GM23338 (cell line): ENCODE measurements at places on chromosomes 11 and 22. TPM values are rescaled to one million over a fixed set of nuclear protein-coding genes. Genes with fewer than 3 reads are reported as not detected.

DNA sequence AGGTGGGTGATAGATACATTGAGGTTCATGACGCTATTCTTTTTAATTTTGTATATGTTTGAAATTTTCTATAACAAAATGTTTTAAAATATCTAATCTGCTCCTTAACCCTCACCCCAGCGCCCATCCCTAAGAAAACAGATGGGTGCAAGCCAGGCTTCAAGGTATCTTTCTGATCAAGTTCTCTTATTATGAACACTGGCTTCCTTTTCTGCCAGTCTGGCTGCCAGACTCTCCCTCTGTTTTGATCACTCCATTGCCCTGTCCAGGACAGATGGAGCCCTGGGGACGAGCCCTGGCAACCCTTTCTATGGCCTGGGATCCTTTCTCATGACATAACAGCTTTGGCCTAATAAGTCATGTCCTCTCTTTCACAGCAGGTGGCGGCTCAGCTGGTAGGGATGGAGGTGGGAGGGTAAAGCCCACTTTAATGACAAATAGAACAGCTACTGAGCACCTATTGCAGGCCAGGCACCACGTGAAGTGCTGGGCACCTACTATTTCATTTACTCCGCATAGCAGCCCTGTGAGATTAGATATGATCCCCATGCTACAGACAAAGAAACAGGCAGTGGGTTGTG, 38.4 kb downstream of the DRD2 start:
- no peaks in the 10 kb centered on the region for H3K27me3 ChIP-seq
- H3K4me3 ChIP-seq: no peak overlapping the region
- peaks cover 8% of the 10 kb centered on the region; the same call in 1 of the 2 replicates for H3K4me1 ChIP-seq
- no peak overlapping the region for H3K27ac ChIP-seq
- no peak for DNase-seq

- H3K27ac ChIP-seq: no peak overlapping the region
- no peaks in the 10 kb centered on the region for H3K27me3 ChIP-seq
- no peak for DNase-seq
- no peaks in the 10 kb centered on the region for H3K4me1 ChIP-seq
- no peaks in the 10 kb centered on the region for H3K36me3 ChIP-seq
- no peak overlapping the region for H3K4me3 ChIP-seq
Measured at GRCh38 chr11:111259896-111260295, 14.4 kb downstream of the POU2AF2 start.

DNA sequence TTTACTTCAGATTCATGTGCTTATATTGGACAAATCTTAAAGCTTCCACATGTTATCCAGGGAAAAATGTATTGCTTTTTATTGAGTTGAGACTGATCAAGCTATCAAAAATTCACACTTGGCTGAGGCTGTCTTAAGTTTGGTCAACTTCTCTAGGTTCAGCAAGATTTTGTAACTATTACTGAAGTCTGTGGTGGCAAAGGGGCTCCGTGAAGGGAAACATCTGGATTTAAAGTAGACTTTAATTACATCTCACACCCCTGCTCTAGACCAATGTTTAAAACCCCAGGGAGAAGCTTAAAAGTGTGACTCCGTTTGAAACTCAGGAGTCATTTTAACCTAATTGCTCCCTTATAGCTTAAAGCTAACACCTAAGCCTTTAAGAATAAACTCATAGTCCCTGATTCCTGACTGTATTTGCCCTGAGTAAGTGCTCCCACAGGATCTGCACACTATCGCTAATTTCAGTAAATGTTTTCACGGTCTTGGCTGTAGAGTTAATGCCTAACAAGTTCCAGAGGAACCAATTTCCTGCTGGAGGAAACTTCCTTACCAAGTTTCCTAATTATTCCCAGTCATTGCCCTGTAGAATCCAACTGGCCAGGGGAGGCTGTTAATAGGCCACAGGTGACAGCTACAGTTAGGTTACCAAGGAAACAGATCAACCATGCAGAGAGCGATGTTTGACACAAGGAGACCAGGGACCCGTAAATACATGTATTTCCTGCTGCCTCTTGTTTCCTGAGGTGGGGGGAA, 40.5 kb downstream of the OR10A6 start:
- H3K27ac ChIP-seq: no peak overlapping the region
- no peak overlapping the region for H3K4me3 ChIP-seq
- peaks cover 16% of the 10 kb centered on the region; the same call in 1 of the 2 replicates for H3K4me1 ChIP-seq
- no peak for DNase-seq
- H3K27me3 ChIP-seq: no peaks in the 10 kb centered on the region

The HMOX1 gene
- total RNA-seq: 19.3 and 22.6 TPM in 2 replicates

DNA sequence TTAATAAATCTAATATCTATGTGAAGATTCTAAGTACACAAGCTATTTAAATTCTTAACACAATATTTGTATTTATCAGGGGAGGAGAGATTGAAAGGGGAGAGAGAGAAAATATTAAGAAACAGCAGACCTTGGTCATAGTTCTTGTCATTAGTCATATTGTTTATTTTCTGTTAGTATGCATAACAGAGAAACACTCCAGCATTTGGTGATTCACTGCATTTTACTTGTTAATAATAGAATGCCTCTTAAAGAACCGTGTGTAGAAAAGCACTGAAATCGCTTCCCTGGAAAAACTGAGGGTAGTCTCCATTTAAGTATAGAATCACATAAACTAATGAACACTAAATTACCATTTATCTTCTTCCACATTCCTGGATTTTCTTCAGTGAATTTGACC, 122.7 kb upstream of the TRPC6 start:
- no peak overlapping the region for H3K27ac ChIP-seq
- no peaks in the 10 kb centered on the region for H3K36me3 ChIP-seq

GRCh38 chr22:38180841-38181452, 683 bp downstream of the PLA2G6 start:
- H3K27ac ChIP-seq: peak overlapping the region; percentile 94
- DNase-seq: peak; percentile 49
- peak overlapping the region; percentile 58 for H3K4me3 ChIP-seq
- no peaks in the 10 kb centered on the region for H3K36me3 ChIP-seq
- H3K27me3 ChIP-seq: no peaks in the 10 kb centered on the region
- H3K4me1 ChIP-seq: peaks cover 15% of the 10 kb centered on the region

DNA sequence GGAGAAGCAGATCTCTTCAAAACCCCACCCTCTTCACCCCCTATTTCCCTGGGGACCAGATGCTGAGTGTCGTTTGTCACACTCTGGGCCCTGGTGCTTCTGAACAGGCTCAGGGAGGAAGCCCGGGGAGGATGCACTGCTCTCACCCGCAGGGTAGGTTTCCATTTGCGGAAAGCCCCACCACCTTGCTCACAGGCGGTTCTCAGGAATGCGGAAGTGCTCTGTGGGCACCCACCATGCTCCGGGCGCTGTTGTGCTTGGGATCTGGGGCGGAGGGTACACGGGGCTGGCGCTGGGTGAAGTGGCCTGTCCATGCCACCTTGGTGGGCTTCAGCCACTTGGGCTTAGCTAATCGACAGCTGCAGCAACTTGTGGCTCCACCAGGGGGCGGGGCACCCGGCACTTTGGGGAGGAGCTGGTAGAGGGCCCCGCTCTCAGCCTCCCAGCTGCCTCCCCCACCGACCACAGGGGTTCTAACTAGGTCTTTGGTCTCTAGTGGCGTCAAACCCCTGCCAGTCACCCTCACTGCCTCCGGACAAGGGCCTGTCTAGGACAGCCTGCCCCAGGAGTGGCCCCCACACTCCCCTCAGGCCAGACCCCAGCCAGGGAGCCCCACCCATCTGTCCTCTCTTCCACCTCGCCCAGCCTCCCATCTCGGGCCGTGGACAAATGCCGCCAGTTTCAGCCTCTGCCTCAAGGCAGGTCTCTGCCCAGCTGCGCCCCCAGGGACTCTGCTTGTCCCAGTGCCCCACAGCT, 7.4 kb downstream of the NDUFV1 start:
- peaks cover 37% of the 10 kb centered on the region for H3K27me3 ChIP-seq
- H3K4me1 ChIP-seq: peaks cover 32% of the 10 kb centered on the region
- peak; percentile 87 for DNase-seq
- H3K36me3 ChIP-seq: no peaks in the 10 kb centered on the region
- peak overlapping the region; percentile 41 for H3K4me3 ChIP-seq

The RAB39A gene
- total RNA-seq: 26.3 and 32.5 TPM in 2 replicates

DNA sequence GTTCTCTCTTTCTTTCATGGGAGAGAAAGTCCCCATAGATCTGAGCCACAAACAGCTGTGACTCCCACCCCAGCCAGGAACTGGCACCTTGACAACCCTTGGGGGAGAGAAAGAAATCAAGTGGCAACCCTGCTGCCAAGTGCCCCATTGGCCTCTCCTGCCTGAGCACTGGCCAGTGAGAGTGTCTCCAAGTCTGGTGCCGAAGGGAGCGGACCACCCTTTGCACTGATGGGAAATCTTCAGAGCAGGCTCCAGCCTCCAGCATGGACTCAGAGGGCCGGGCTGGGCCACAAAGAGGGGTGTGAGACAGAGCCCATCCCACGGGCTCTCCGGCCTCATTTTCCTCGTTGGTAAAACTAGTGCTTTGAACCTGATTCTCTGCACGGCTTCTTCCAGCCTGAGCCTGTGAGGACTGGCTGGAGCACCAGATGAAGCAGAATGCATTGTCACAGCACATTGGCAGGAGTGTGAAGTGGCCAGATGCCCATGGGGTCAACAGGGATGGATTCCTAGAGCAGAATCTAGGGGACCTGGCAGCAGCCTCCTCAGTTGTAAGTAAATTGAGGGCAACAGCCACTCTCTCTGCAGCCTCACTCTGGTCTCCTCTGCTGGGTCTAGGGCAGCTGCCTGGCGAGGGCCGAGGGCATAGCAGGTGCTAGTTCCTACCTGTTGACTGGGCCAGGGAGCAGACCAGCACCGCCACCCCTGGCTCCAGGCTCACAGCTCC, 81.4 kb downstream of the TRIM29 start:
- DNase-seq: no peak
- no peaks in the 10 kb centered on the region for H3K27me3 ChIP-seq
- peaks cover 47% of the 10 kb centered on the region for H3K4me1 ChIP-seq
- H3K36me3 ChIP-seq: no peaks in the 10 kb centered on the region

DNA sequence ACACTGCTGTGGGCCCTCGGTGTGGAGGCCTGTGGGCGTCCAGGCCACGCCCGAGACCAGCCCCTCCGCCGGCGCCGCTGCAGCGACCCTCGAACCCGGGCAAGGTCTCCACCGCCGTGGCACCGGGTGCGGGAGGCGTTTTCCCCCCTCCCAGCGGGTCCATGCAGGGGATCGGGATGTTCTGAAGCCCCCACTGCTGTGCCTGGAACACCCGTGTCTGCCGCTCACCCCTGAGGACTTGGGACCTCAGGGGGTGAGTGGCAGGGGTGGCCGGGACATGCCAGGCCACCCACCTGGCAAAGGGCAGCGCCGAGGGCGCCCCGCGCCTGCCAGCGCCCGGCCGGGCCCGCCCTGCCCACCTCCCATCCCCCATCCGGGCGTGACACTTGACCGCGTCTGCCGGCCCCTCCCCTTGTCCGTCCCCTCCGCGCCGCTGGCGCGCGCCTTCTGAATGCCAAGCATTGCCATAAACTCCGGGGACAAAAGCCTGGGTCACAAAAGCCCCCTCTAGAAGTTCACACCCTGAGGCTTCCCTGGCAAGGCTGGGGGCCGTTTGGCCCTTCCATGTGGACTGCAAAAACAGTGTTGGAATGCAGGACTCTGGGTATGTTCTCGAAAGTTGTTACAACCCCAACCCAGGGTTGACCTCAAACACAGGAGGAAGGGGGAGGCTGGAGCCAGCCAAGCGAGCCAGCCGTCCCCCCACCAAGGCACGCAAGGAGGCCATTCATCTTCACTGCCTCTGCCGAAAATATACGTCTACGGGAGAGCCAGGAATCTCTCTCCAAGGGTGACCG, 819 bp upstream of the KCNQ1OT1 start:
- peaks cover 30% of the 10 kb centered on the region for H3K4me1 ChIP-seq
- H3K27ac ChIP-seq: no peak overlapping the region
- peaks cover 36% of the 10 kb centered on the region for H3K27me3 ChIP-seq
- peak overlapping the region; percentile 70; the same call in 1 of the 2 replicates for H3K4me3 ChIP-seq

- H3K27me3 ChIP-seq: no peaks in the 10 kb centered on the region
- DNase-seq: no peak
- no peak overlapping the region for H3K4me3 ChIP-seq
- no peak overlapping the region for H3K27ac ChIP-seq
- H3K36me3 ChIP-seq: no peaks in the 10 kb centered on the region
- no peaks in the 10 kb centered on the region for H3K4me1 ChIP-seq
Measured at GRCh38 chr11:88012456-88012855, 162.8 kb downstream of the RAB38 start.

The OR51B4 gene
- total RNA-seq: not detected in 2 replicates

The LPXN gene
- 0.56 and 2.3 TPM in 2 replicates for total RNA-seq

GRCh38 chr11:15342163-15342562, 227.4 kb downstream of the INSC start:
- H3K27ac ChIP-seq: no peak overlapping the region
- no peaks in the 10 kb centered on the region for H3K36me3 ChIP-seq
- peaks cover 9% of the 10 kb centered on the region for H3K4me1 ChIP-seq
- no peak overlapping the region for H3K4me3 ChIP-seq
- peak; percentile 2 for DNase-seq
- H3K27me3 ChIP-seq: no peaks in the 10 kb centered on the region

GRCh38 chr22:45491841-45492240, 10.8 kb upstream of the FBLN1 start:
- no peaks in the 10 kb centered on the region for H3K27me3 ChIP-seq
- no peak overlapping the region for H3K4me3 ChIP-seq
- DNase-seq: no peak
- H3K36me3 ChIP-seq: peaks cover 10% of the 10 kb centered on the region; the same call in 1 of the 2 replicates
- H3K27ac ChIP-seq: no peak overlapping the region

GRCh38 chr11:9493492-9493891, 32.7 kb downstream of the ZNF143 start:
- H3K4me3 ChIP-seq: no peak overlapping the region
- H3K36me3 ChIP-seq: peaks cover 48% of the 10 kb centered on the region
- no peak for DNase-seq

DNA sequence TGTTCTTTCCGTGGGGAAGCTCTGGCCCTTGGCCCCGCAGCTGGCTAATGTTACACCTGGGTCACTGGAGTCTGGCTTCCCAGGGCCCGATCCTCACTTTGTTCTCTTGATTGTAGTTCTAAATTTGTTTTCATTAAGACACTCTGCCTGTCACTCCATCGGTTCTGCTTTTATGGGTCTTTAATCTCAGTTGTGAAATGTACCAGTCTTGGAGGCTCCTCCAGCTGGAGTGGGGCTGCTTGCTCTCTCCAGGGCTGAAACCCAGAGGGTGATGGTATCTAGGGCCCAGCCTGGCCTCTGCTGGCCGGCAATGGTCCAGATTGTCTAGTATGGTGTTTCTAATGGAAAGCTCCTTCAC, 352.9 kb downstream of the TENM4 start:
- H3K4me1 ChIP-seq: peaks cover 8% of the 10 kb centered on the region; the same call in 1 of the 2 replicates
- H3K27me3 ChIP-seq: no peaks in the 10 kb centered on the region
- H3K4me3 ChIP-seq: no peak overlapping the region
- no peak for DNase-seq
- no peaks in the 10 kb centered on the region for H3K36me3 ChIP-seq

- no peak overlapping the region for H3K27ac ChIP-seq
- H3K4me3 ChIP-seq: no peak overlapping the region
- no peaks in the 10 kb centered on the region for H3K36me3 ChIP-seq
- no peaks in the 10 kb centered on the region for H3K4me1 ChIP-seq
- peaks cover 4% of the 10 kb centered on the region; the same call in 1 of the 2 replicates for H3K27me3 ChIP-seq
Measured at GRCh38 chr11:35336726-35337125, 82.6 kb downstream of the SLC1A2 start.

The MMP12 gene
- total RNA-seq: not detected in 2 replicates

- H3K4me1 ChIP-seq: peaks cover 68% of the 10 kb centered on the region
- no peaks in the 10 kb centered on the region for H3K36me3 ChIP-seq
- peak; percentile 26 for DNase-seq
- H3K27ac ChIP-seq: no peak overlapping the region
- peak overlapping the region; percentile 81 for H3K4me3 ChIP-seq
Measured at GRCh38 chr11:128689591-128689947, 4.3 kb upstream of the FLI1 start.
